ENCODE measurements at places on chromosomes 1 and 21.

DNA sequence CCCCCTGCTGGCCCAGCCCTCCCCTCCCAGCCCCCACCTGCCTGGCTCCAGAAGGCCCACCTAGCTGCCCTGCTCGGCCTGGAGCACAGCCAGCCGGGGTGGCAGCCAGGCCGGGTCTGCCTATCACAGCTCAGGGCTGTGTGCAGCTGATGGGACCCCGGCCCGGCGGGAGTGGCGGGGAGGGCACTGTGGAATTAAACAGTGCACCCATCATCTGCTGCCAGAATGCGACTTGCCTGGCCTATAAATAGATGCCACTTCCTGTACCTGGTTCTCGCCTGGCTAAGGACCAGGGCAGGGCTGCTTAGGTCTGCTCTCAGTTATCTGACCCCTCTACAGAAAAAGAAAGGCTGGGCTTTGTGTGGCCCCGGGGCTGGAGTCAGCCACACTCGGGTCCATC, 98.2 kb upstream of the VAMP3 start:
- DNase-seq = no peak

- no peak for DNase-seq
These were observed 499.6 kb upstream of the B3GALT2 start for GRCh38 chr1:193685986-193686385.

GRCh38 chr1:76770979-76771378, 96.3 kb upstream of the ST6GALNAC5 start:
- no peak for DNase-seq

- no peak for DNase-seq
These were observed 62.5 kb upstream of the TRAPPC10 start for GRCh38 chr21:43949499-43950208.

- no peak for DNase-seq
These were observed 18.4 kb downstream of the OLIG1 start for GRCh38 chr21:33088384-33088783.

DNA sequence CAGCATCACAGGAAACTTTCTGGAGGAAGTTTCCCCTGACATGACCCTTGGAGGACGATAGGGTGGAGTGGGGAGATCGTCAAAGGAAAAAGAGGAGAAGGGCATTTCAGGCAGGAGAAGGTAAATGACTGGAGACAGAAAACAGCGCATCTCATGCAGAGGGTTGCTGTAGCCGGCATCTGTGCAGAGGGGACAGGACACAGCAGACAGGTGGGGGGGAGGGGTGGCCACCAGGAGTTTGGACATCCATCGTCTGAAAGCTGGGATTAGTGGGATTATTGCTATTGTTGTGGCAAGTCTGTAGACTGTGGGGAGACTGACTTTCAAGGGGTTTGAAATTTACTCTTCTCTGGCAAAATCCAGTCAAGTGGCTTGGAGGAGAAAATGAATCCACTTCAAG, 463.9 kb downstream of the OMA1 start:
- DNase-seq = no peak

DNA sequence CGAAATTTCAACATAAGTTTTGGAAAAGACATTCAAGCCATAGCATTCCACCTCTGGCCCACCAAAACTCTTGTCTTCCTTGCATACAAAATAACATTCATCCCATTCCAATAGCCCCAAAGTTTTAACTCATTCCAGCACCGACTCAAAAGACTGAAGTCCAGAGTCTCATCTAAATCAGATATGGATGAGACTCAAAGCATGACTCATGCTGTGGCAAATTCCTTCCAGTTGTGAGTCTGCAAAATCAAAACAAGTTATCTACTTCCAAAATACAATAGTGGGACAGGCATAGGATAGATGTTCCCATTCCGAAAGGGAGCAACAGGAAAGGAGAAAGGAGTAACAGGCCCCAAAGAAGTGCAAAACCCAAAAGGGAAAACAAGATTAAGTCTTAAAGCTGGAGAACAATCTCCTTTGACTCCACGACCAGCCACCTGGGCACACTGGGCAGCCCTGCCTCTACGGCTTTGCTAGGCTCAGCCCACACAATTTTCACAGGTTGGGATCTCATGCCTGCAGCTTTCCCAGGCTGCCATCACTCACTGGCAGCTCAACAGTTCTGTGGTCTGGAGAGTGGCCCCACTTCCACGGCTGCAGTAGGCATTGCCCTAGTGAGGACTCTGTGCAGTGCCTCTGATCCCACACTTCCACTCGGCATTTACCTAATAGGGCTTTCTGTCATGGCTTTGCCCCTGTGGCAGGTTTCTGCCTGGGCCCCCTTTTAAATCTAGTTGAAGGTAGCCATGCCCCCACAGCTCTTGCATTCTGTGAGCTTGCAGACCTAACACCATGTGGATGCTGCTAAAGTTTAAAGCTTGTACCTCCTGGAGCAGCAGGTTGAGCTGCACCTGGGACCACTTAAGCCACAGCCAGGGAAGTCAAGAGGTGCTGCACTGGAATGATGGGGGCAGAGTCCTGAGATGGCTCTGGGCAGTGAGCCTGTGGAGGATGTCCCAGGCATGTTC, 51.0 kb downstream of the RUNX3 start:
- DNase-seq = no peak

DNA sequence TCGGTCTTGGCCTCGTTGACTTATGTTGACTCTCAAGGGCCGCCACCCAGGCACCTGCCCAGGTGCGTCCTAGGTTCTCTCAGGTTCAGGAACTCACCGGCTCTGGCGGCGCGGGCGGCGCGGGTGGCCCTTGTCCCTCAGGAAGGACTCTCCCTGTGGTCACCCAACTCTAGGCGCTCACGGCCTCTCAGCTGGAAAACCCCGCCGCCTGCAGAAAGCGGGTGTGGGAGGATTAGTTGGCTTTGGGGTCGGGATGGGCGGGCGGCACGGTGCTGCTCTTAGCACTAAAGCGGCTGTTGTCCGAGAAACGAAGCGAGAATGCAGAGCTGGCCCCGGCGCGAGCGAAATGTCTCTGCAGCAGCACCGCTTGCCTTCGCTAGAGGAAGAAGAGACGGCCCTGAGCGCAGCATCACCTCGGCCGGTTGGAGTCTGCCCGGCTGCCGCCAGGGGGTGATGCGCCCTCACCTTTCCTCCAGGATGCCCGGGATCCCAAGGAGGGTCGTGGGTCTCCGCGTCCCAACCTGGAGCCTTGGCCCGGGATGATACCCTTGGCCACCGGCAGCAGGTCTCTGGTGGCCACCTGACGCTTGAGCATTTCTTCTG, 8.1 kb upstream of the TADA1 start:
- DNase-seq = peak; percentile 35

Data from suppressor macrophage treated with lipopolysaccharide for 4 hours (primary cell).